Fibroblast of skin of scalp (primary cell): ENCODE measurements at places on chromosomes 12 and 14.

GRCh38 chr12:93784339-93785086, 107.3 kb downstream of the CRADD start:
- no peak for DNase-seq

GRCh38 chr12:28941248-28941647, 207.8 kb upstream of the FAR2 start:
- DNase-seq: peak; percentile 65

- no peak for DNase-seq
Observed at GRCh38 chr12:54475537-54475936, 2.1 kb upstream of the GTSF1 start.

- DNase-seq: peak; percentile 43
Observed at GRCh38 chr12:26058818-26059217, 66.0 kb downstream of the BHLHE41 start.

DNA sequence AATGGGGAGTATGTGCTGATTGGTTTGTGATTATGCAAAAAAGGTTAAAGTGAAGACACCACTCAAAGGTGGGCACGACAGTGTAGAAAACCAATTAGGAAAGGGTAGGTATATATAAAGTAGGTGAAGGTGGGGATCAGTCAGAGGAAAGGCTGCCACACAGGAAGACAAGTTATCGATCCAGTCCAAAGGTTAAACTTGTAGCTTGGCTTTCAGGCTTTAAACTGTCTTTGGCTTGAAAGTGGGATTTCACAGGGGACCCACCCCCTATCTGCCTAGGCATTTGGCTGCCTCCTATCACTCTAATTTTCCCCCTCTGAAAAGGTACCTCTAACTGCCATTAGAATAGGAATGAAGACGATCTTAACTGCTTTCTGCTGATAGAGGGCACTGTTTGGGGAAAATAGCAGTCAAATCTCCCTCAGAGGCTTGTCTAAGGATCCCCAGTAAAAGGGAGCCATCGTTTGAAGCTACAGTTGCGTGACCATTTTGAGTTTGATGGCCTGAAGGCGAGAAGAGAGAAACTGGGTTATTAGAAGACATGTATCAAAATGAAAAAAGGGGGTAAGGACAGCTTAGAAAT, 250.2 kb downstream of the GPHN start:
- no peak for DNase-seq

DNA sequence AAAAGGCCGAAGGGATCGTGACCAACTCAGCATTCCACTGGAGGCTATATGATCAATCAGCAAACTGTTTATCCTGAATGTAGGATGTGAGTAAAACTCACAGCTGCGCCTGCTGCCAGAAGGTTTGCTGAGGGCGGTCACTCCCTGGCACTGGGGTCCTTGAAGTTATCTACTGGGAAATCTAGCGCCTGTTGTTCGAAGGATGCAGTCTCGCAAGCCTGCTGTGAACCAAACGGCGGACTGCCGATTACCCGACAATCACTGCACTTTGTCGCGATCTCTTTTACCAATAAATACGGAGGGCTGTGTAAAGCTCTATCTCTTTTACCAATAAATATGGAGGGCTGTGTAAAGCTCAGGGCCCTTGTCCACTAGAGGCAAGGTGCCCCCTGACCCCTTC, 12.9 kb downstream of the DDX51 start:
- no peak for DNase-seq

DNA sequence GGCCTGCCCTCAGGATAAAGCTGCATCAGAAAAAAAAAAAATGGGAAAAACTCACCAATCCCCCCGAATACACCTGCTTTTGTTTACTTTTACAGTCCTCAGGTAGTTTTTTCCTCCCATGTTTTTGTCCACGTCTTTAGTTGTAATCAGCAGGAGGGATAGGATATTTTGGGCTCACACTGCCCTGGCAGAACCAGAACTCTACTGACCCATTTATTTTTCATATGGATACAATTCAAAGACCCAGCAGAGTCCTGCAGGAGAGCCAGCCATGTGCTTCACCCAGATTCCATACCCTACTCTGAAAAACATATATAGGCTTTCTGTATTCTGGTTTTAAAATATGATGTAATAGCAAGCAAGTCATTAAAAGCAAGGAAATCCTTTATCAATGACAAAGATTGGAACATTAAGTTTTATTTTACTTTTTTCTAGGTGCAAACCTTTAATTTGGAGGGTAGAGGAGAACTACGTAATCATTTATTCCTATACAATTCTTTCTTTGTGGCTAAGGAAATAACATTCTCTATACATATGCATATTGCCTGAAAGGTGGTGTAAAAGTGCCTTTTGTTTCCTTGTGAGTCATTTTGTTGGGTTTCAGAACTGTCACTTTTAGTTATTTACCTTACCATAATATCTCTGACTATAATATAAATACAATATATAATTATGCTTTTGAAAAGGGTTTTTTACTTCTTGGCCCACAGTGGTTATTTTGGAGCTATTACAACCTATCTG, 19.1 kb downstream of the DACT1 start:
- no peak for DNase-seq

DNA sequence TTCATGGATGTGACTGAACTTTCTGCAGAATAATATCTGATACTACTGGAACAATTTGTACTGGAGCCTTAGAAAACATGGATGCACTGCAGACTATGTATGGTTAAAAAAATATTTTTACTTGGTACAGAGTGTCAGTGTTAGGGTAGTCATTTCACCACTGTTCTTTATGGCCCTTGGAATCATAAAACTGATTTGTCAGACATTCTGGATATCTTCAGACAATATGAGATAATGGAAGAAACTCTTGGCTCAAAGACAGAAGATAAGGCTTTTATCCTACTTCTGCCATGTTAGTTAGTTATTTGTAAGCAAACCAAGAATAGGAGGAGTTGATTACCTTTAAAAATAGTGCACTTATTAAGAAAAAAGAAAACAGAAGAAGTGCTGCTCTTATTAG, 209.4 kb downstream of the LRIG3 start:
- no peak for DNase-seq

GRCh38 chr12:108613548-108613947, 15.7 kb upstream of the TMEM119 start:
- DNase-seq: no peak

DNA sequence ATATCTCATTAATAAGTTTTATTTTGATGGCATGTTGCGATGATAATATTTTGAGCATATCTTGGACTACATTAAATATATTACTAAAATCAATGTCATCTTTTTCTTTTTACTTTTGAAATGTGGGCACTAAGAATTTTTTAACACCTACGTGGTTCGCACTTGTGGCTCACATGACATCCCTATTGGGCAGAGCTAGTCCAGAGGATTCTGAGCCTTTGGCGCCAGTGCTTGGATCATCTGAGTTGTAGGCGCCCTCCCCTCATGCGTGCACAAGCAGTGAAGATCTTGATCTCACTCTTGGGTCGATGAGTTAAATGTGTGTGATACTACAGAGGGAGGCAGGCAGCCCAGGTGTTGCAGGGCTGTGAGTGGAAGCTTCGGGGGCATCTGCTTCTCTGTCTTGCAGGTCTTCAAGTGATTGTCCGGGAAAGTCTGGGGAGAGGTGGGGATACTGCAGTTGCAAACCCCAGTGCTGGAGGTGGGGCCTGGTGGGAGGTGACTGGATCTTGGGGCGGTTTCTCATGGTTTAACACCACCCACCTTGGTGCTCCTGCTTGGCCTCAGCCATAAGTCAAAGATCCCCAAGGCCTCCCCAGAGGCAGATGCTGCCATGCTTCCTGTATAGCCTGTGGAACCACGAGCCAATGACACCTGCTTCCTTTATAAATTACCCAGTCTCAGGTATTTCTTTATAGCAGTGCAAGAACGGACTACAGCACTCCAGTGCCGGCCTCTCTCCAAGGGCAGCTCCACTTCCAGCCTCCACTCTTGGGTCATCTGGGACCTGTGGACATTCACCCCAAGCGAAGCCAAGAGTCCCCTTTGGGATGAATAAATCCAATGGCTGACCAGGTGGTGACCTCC, 46.1 kb upstream of the PPP2R5C start:
- no peak for DNase-seq

GRCh38 chr12:45575823-45576475, 153.6 kb upstream of the ARID2 start:
- peak; percentile 5 for DNase-seq

DNA sequence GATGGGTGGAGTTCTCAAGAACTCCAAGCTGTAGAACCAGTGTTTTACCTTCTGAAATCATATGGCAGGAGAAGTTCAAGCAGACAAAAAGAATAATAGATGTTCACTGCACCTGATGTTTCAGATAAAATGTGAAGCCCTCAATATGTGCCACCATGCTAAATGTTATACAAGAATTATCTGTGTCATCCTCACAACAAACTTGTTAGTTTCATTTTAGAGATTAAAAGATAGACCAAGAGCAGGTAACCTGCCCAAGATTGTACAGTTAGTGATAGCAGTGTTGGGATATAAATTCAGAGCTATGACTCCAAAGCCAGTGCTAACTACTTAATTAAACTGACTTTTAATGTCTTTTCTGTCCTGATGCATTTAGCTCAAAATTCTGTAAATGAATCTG, 44.7 kb downstream of the FRS2 start:
- DNase-seq: no peak
